ENCODE measurements at places on chromosomes 16 and 17.

DNA sequence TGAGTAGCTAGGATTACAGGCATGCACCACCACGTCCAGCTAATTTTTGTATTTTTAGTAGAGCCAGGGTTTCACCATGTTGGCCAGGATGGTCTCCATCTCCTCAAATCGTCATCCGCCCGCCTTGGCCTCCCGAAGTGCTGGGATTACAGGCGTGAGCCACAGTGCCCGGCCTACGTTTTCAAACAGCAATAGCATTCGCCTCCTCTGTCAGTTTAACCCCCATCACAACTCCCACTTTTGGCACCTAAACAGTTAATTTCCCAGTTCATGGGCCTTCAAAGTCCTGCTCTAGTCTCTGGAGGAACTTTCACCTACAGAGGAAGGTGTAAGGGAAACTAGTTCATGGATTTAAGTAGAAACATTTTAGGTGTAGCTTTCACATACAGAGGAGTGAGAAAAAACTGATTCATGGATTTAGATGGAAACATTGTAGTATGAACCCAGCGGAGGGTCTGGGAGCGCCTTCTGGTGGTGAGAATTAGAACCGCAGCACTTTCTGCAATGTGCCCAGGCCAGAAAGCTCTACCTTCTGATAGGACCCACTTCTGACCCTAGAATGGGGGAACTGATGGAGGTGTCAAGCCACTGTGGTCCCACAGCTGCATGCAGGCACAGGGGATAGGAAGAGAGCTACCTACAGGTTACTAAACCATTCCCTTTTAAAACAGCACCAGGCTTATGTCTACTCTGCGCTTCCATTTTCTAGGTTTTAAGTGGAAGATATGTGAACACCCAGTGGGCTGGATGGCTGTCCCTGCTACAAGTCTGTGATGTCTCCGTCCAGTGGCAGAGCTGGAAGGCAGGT is 12.0 kb upstream of the MEOX1 start:
- DNase-seq: peak; percentile 53

GRCh38 chr17:57480438-57481196 is 224.3 kb downstream of the MSI2 start:
- DNase-seq: peak; percentile 69

- no peak for DNase-seq
Measured at GRCh38 chr17:32964541-32964940, 27.1 kb upstream of the SPACA3 start.

GRCh38 chr17:81013642-81014041 is 21.3 kb upstream of the BAIAP2 start:
- DNase-seq: no peak

DNA sequence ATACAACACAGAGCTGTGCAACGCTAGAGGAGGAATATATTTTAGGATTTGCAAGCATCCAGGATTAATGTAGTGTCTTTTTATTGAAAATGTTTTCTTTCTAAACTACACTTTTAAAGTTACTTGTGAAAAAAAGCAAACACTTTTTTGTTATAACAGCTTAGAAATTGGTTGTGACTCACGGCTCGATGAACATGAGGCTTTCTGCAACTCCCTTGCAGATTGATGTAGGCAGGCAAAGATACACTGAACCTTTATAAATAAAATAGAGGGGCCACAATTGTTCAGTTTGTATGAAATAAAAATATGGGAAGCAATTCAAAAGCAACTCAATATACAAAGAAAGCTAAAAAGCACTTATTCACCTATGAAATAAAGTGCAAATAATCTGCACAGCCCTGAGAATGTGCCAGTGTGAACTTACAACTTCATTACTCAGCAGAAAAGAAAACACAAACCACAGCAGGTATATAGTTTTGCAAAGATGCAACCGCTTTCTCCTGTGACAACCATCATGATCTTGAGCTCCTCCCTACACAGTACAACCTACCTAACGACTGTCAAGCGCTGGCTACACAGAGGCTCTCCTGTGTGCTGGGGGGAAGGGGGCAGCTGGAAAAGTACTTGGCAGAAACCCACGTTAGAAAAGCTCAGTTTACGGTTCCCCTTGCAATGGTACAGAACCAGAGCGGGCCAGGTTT is 948 bp downstream of the LUC7L start:
- DNase-seq: no peak

DNA sequence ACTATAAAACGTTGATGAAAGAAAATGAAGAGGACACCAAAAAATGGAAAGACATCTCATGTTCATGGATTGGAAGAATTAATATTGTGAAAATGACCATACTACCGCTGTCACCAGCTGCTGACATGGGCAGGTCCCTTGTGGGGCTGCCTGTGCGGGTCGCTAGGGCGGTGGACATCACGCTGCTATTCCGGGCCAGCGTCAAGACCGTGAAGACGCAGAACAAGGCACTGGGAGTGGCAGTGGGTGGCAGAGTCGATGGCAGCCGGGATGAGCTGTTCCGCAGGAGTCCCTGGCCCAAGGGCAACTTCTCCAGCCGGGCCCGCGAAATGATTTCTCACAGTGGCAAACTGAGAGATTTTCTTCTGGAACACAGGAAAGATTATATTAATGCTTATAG is 48.2 kb upstream of the NSRP1 start:
- no peak for DNase-seq

DNA sequence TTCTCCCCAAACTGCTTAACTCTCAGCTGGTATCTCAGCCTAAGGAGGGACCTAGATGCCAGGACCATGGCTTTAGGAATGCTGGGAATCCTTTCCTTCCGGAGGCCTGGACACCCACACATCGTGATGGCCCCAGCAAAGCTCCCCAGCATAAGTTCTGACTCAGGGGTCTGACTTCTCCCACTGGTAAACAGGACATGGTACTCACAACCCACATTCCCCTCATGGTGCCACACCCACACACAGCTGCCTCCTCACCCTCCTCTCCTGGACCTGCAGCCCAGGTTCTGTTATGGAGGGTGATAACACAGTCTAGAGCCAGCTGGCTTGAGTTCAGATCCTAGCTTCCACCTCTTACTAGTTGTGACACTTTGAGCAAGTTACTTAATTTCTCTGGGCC is 719 bp upstream of the RNF227 start:
- DNase-seq: peak; percentile 31

DNA sequence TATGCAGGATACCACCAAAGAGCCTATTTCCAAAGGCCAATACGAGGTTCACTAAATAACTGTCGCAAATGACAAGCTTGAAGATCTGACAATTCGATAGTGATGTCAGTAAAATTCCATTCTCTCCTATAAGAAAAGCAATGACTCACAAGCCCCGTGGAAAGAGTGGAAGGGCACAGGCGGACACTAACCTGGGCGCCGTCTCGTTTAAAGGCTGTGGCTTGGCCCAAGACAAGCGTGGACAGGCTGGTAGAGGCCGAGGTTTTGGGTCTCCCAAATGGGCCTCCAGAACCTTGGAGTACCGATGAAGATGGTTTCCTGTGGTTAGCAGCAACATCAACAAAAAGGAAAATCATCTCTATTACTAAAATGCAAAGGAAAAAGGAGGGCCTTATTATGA is 16.5 kb upstream of the SLC38A8 start:
- DNase-seq: no peak

DNA sequence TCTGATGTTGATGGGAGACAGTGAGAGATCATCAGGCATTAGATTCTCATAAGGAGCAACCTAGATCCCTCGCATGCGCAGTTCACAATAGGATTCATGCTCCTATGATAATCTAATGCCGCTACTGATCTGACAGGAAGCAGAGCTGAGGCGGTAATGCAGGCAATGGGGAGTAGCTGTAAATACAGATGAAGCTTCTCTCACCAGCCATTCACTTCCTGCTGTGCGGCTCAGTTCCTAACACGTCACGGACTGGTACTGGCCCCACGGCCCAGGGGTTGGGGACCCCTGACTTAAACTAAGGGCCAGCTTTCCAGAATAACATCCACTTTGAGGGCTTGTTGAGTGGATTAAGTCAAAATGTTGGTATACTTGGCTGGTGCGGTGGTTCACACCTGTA is 2.6 kb upstream of the TMEM219 start:
- no peak for DNase-seq

DNA sequence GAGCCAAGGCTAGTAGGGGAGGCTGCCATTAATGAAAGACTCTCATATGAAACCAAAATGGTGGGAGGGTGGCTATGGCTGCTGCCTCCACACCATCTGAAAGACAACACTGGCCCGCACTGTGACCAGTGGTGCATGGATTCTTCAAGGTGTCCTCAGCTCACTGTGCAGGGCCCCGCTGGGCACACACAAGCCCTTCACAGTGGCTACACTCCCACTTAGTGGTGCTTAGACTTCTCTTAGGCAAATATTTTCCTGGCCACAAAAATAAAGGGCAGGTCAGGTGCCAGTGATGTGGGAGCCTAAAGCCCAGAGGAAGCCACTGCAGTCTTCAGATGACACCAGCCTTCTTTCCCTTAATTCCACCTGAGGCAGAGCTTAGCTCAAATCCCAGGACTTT is 38.1 kb upstream of the IRX3 start:
- DNase-seq: no peak

DNA sequence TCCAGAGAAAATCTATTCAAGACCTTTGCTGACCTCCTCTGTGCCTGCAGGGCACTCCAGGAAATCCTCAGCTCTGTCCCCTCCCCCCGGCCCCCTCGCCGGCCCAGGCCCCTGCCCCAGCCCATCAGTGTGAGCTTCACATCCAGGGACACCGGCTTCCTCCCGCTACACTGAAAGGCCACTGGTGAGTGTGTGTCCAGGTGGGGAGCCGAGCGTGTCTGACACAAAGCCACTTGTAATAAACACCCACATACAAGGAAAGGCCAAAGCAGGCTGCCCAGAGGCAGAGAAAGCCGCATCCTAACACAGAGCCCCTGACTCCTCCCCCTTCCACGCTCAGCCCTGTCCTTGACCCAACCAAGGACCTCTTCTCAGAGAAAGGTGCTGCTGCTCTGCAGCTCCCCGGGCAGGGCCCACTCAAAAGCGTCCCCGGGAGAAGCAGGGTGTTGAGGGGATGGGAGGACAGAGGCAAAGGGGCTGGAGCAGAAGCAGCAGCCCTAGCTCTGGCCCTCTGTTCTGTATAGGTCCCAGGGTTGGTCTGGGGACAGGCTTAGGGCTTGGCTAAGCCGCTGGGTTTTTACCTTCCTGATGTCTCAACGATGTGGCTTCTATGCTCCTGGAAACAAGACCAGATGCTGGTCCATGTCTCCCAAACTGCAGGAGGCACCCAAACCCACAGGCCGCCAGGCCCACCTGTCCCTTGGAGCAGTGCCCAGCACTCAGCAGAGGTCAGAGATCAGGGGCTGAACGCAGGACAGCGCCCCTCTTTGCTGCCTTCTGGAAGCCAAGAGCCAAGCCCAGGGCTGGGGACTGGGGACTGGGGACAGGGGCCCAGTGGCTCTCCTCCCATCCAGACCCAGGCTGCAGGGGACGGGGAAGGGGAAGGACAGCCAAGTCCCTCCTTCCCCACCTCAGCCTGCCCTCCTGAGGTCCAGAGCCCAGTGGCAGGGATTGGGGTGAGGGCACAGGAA is 15.3 kb downstream of the MNT start:
- DNase-seq: no peak

GRCh38 chr16:1387331-1387730 is 27.2 kb downstream of the UNKL start:
- DNase-seq: no peak

- no peak for DNase-seq
Measured at GRCh38 chr16:31085411-31085810, 3.3 kb downstream of the PRSS53 start.

DNA sequence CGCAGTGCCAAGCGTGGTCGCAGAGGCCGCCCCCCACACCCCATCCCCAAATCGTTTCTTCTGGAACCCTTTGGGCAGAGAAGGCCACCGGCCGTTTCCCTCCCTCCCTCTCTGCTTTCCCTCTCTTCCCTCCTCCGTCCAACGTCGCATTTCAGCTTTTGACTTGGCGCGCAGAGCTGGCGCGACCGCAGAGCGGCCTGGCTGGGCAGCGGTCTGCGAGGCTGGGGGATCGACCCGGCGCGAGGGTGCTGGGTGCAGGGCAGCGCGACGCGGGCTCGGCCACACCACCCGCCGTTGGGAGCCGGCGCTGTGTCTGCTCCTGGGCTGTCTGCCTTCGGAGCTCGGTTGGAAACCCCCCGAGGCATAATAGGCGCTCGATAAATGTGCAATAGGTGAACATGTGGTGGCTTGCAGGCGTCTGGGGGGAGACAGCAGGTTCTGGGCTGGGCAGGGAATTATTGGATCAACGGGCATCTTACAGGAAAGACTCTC is 2.8 kb upstream of the NTN3 start:
- no peak for DNase-seq

DNA sequence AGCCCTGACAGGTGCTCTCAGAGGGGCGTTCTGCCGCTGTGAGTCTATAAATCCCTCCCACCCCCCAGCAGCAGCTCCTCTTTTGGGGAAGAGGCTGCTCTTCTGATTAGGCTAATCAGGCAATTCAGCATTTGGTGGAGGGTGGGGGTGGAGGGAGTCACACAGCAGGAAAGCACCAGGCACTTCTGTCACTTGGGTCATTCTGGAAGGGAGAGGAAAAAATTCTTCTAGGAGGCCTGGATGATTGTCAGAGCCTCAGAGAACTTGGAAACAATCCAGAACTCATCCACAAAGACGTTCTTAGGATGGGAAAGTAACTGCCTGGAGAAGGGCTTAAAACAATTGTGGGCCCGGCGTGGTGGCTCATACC is 7.3 kb upstream of the SSTR2 start:
- no peak for DNase-seq

DNA sequence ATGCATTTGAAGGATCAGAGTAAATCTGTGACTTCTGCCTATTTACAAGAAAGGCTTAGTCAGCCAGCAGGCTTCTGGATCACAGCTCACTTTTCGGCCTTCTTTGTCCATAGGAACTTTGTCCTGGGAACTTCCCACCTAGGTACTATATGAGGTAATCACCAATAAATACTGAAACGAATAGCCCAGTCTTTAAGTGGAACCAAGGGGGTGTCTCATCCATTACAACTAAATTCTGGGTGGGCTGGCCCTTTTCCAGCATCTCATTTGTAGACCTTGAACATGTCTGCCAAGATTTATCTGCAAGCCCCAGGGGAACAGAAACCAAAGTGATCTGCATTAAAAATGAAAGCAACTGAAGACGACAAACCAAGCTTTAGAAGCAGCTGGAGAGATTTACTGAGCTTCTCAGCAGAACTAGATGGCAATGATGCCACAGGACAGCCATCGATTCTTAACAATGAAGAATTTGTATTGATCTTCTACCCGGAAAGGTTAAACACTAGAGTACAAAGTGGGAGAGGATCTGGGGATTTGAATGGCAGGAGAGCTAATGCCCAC is 55.5 kb downstream of the SNX11 start:
- peak; percentile 10 for DNase-seq

- no peak for DNase-seq
Measured at GRCh38 chr16:19432429-19432828, 14.7 kb downstream of the TMC5 start.

- peak; percentile 99 for DNase-seq
Measured at GRCh38 chr17:78933959-78934568, 8.9 kb upstream of the TIMP2 start.

- no peak for DNase-seq
Measured at GRCh38 chr16:19094542-19095365, 19.0 kb upstream of the ITPRIPL2 start.

- DNase-seq: no peak
Measured at GRCh38 chr16:27571433-27572326, 21.7 kb downstream of the KATNIP start.

- no peak for DNase-seq
Measured at GRCh38 chr17:55186937-55187770, 77.6 kb upstream of the HLF start.

Data from fibroblast of skin of right quadriceps (primary cell).